Lung microvascular endothelial cell (primary cell): ENCODE measurements at places on chromosomes 11 and 22. TPM values are rescaled to one million over a fixed set of nuclear protein-coding genes. Genes with fewer than 3 reads are reported as not detected.

DNA sequence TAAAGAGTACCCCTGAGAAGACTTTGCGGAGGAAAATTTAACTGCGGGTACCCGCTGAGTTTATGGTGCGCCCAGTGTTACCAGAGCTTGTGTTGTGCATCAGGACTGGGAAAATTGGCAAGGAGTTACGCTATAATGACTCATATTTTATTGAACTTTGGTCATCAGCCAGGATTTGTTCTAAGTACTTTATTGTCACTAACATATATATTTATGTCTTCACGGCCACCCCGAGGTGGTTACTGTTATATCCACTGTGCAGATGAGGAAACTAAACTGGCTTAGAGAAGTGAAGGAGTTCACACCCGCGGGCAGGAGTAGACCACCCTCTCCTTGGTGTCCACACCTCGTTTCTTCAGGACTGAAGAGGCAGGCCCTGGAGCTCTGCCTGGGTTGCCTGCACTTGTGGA lies 667 bp downstream of the ACCS start:
- DNase-seq: peak; percentile 82

- no peak for DNase-seq
Observed at GRCh38 chr11:45266676-45267020, 19.5 kb downstream of the SYT13 start.

DNA sequence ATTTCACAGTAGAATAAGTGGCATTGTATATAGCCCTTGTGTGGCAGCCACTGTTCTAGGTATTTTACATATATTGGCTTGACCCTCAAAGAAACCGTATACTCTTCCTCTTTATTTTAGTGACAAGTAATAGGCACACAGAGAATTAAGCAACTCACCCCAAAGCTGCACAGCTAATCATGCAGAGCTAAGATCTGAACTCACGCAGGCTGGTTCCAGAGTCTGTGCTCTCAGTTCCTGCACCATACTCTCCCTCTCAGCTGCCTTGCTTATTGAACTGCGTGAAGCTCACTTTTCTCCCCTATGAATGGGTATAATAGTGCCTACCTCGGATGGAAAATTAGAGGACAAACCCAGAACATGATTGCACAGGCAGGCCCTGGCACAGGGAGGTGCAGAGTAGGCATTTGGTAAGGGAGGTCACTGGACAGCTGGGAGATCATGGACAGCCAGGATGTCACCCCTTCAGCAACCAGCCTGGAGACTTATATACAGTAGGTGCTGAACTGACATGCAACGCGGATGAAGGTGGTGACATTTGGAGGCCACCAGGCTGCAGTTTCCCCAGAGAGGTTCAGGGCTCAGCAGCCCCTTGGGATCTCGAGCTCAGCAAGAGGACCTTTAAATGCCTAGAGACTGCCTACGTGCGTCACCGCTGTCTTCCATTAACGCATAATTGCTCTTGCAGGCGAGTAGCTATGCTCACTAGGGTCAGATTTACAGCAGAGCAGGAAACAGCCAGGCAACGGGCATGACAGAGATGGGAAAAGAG lies 78.4 kb upstream of the TP53I11 start:
- DNase-seq: no peak

DNA sequence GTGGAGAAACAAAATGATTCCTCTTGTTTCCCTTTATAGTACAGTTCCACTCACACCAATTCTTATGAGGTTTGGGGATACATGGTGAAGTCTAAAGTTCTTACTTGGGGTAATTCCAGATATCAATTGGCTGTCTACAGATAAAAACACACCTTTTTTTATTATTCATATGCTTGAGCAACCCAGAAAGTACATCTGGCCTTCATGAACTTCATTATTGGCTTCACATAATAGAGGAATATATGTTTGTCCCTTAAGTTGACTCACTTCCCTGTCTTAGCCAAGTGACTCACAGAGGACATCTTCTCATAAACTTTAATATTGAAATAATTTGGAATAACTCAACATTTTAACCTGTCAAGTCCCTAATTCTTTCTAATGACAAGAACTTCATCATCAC lies 36.3 kb upstream of the SOX6 start:
- no peak for DNase-seq

GRCh38 chr11:20840341-20840740 lies 171.0 kb downstream of the NELL1 start:
- DNase-seq: no peak

MIAT gene
- 0.22 and 0.60 TPM in 2 replicates for total RNA-seq

ZNF214 gene
- 0.20 and 0.65 TPM in 2 replicates for total RNA-seq
